ENCODE measurements at places on chromosomes 12 and 14. TPM values are rescaled to one million over a fixed set of nuclear protein-coding genes. Genes with fewer than 3 reads are reported as not detected.

The LBHD2 gene
- polyA plus RNA-seq, result 3.6 TPM

The TMTC1 gene
- polyA plus RNA-seq, result 19.2 TPM

The PZP gene
- polyA plus RNA-seq, result 0.51 TPM

The C12orf60 gene
- 0.49 TPM for polyA plus RNA-seq

The DEPDC4 gene
- polyA plus RNA-seq, result not detected

The BEST3 gene
- polyA plus RNA-seq, result 0.24 TPM

The GLI1 gene
- polyA plus RNA-seq, result 0.25 TPM

The GLT8D2 gene
- polyA plus RNA-seq, result 29.4 TPM

The TDRD9 gene
- polyA plus RNA-seq, result 2.0 TPM

The IL22 gene
- not detected for polyA plus RNA-seq

The CMKLR1 gene
- 1.3 TPM for polyA plus RNA-seq

The WNT1 gene
- polyA plus RNA-seq, result not detected
